Right cardiac atrium (tissue), 5 donors: ENCODE measurements at places on chromosomes 11 and 22. TPM values are rescaled to one million over a fixed set of nuclear protein-coding genes. Genes with fewer than 3 reads are reported as not detected.

The ARHGAP8 gene
- polyA plus RNA-seq: 0.02 TPM

The TRPC6 gene
- 0.20 TPM for polyA plus RNA-seq

The MAJIN gene
- polyA plus RNA-seq: not detected

The CASP1 gene
- polyA plus RNA-seq: 6.6 TPM

The ZDHHC5 gene
- polyA plus RNA-seq: 27.0 TPM

The A4GALT gene
- 66.3 TPM for polyA plus RNA-seq

DNA sequence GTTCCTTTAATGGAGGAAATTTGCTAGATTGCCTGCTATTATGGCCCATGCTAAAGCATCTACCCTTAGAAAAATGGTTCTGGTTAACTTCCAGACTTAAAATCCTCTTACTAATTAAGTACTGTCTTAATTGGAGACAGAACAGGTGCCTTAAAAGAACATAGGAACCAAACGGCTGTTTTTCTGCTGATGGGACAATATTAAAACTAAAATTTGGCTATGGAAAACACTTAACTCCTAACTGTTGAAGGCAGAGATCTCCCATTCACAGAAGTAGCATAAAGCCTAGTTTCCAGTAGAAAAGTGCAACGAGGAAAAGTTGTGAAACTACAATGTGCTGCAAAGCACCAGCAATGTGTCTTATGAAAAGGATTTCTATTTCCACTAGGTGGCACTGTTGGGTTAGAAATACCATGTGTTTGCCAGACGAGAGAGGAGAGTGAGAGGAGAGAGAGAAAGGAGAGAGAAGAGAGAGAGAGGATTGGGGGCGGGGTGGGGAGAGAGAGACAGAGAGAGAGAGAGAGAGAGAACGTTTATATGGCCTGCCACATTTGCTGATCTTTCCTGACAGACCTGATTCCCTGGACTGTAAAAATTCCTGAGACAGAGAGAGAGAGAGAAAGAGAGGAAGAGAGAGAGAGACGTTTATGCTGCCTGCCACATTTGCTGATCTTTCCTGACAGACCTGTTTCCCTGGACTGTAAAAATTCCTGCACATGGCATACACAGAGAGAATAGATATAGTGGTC, 51.5 kb downstream of the FAM181B start:
- DNase-seq: no peak

DNA sequence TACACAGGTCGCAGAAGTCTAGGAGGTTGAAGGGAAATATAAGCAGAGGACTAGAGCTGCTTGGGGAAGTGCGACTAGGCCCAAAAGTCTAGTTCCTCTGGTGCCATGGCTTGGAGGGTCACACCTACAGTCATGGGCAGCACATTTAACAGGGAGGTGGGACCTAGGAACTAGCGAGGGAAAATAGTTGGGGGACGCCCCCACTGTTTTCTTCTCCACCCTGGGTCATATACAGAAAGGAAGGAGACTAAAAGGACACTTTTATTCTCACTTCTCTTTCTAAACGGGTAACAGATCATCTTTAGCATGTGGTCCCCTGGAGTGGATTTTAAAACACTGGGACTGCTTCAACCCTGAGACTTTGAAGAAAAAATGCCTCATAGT, 16.6 kb downstream of the APIP start:
- DNase-seq: no peak

DNA sequence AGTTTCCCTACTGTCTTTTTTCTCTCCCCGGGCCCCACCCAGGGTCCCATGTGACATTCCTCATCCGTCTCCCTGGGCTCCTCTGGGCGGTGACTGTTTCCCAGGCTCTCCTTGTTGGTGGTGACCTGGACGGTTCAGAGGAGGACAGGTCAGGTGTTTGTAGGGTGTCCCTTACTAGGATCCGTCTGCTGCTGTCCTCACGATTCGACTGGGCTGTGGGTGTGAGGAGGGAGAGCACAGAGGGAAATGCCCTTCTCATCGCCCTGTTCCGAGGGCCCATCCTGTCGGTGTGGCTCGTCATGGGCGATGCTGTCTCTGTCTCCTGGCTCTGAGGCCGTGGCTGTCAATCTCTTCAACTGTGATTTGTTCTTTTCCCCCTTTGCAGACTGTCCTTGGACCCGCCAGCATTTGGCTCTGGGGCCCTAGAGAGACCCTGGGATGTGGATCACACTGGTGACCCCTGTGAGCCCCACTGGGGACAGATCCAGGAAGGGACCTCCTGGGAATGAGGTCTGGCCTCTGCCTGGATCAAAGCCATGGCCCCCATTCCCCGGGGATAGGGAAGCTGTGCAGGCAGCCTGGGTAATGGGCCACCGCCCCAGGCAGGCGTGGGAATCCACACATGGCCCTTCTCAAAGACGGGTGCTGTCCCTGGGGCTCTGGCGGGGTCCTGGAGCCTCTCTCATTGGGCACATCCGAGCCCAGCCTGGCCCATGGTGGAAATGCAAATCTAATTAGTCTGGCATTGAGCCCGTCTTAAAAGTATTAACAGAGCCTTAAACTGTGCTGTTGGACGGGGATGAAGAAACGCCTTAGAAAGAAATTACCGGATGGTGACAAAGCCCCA, 46.8 kb upstream of the KCNQ1OT1 start:
- DNase-seq: peak; percentile 73

- DNase-seq: peak; percentile 57
Observed at GRCh38 chr11:6233984-6234386, 451 bp downstream of the FHIP1B start.

DNA sequence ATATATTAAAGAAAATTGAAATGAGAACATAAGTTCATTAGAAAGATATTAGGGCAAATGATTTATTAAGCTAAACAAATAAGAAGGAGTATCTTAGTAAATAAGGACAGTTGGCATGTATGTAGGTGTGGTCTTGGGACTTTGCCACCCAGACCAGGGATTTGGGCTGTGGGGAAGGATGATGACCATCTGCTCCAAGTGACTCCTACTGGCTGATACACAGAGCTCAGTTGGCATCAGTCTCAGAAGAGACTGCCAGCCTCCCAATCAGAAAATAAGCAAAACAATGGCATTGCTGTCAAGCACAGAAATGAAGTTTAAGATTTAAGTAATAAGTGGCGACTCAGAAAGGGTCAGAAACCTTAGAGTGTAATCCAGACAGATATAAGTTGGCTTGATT, 49.5 kb downstream of the PAX6 start:
- DNase-seq: no peak

GRCh38 chr11:33480626-33481025, 220.0 kb downstream of the C11orf91 start:
- no peak for DNase-seq

DNA sequence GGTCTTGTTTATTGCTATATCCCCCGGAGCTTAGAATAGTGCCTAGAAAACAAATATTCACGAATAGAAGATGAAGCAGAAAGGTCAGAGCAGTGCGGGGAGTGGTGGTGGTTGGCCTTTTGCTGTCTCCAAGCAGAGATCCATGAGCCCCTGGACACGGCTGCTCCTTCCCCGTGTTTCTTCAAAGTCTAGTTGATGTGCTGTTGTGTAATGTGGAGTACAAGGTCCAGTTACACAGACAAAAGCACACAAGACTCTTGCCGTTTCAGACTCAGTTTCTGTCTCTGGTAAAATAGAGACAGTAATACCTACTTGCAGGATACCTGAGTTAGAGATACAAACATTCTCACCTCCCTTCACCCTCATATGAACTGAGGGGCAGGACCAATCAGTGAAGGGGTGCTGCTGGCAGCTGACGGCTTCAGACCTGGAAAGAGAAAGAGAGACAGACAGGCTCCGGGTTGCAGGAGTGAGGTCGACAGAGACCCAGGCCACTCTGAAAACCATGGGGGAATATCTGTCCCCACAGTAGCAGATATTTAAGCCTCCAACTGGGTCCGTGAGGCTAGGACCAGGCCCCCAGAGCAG, 56.2 kb downstream of the RASSF10 start:
- DNase-seq: no peak

GRCh38 chr11:10680956-10681487, 12.5 kb downstream of the IRAG1 start:
- no peak for DNase-seq

- no peak for DNase-seq
Observed at GRCh38 chr11:16987205-16987568, 27.0 kb downstream of the PLEKHA7 start.

DNA sequence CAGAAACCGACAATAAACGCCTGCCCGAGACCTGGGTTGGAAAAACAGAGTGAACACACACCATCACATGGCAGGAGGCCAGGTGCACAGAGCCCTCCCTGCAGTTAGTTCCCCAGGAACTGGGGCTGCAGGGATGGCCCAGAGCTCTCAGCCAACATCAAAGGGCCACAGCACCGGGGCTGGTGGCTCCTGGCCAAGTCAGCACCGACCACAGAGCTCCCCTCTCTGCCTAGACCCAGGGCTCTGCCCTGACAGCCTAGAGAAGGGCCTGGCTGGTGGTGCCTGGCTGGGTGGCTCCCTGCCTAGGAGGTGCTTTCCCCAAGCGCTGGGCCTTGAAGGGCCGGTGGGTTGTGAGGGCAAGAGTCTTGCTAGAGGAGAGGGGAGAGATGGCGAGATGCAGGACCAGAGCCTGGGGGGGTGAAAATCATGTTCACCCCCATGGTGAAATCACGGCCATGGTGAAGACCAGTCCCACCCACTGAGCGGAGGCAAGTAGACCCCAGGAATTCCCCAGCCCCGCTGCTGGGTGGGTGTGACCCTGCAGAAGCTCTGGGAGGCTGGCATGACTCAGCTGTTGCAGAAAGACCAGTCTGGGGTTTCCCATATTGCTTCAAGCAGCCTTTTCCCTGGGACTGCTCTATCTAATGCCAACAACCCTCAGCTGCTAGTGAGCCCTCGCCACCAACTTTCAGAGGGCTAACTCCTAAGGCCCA, 7.2 kb upstream of the BID start:
- peak; percentile 56 for DNase-seq
